ENCODE measurements at places on chromosomes 6 and 20.
A peak's percentile ranks its signal among the peaks of the same experiment; 100 is the strongest.

DNA sequence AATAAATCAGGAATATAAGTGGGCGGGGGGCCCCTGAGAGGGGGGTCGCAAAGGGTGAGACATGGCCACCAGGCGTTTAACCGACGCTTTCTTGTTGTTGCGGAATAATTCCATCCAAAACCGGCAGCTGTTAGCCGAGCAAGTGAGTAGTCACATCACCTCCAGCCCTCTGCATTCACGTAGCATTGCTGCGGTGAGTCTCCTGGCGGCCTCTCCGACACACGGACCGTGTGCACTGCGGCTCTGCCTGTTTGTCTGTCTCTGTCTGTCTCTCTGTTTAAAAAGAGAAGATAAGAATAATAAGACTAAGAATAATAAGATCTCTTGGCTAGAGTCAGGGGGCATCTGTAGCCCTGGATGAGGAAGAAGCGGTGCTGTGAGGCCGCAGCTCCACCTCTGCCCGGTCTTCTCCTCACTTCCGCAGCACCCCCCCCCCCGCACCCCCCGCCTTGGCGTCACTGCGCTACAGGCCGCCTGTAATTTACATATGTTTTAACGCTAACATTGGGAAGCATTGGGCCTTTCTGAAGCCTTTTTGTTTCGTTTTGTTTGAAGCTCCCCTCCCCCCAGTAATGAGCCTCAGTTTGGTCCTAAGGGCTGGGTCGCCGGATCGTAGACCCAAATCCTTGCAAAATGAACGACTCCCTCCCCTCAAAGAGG lies 993 bp downstream of the STX16 start:
- peak; percentile 49 for DNase-seq

DNA sequence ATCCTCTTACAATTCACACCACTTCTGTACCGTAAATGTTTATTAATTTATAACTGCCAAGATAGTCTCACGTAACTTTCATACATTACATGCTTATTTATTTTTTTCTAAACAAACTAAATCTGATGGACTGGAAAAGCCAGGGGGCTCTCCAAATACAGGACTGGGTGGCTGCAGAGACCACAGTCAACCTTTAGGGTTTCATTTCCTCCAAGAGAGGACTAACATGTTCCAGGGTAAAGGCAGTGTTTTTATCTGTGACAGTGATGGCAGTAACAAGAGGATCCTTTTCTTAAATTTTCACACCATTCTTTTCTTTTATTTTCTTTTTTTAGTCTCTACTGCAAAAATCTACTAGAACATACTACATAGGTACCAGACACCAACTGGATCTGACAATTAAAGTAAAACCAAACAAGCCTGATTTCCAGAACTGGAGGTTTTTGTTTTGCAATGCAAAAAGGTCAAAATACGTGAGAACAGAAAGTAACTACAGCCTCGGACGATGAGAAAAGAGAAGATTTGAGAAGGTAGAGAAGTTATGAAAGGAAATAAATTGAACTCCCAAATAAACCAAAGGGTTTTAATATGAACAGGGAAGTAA lies 1.2 kb downstream of the LMBRD1 start:
- no peak for DNase-seq

- DNase-seq: no peak
These were observed 66.5 kb downstream of the DLGAP4 start for GRCh38 chr20:36372666-36373065.

DNA sequence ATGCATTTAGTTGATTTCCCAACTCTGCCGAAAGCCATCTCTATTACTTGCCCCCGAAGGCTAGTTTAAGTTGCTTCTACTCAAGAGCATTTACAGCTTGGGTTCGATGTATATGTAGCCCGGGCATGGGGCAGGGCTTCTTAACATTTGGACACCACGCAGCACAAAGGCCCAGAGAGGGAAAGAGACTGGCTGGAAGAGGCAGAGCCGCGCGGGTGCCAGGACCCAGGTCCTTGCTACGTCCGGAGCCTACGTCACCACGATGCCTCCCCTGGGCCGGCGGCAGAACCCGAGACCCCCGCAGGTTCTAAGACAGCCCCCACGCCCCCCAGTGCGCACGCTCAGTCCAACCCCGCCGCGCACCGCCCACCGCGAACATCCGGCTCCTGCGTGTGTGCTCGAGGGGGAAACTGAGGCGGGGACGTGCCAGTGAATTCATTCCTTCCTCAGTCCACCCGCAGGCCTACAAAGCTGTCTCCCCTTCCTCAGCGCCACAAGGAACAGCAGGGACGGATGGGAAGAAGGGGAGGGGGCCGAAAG lies 367 bp upstream of the PCIF1 start:
- DNase-seq: no peak

DNA sequence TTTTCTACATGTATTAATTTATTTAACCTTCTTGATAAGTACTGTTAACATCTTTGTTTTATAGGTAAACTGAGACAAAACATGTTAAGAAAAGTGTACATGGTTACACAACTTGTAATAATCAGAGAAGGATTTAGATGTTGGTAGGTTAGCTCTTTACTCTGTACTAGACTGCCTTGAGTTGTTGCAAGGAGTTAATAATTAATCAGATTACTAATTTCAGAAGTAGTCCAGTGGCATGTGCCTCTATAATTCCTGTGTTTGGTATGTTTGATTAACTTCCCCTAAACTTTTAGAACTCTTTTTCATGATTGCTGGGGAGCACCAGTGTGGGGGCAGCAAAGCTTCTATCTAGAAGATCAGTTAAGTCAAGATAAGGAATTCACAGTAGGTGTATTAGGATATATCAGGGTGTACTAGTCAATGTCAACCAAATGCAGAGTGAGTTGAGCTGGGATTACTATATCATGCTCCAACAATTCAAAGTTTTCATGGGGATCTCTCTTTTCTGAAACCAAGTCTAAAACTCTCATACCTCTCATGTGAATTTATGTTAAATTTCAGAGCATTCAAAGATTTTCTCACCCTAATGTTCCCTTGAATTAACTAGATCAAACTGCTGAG lies 129.7 kb upstream of the AHI1 start:
- no peak for DNase-seq

- no peak for DNase-seq
These were observed 150.4 kb upstream of the BMP5 start for GRCh38 chr6:56025795-56026194.

DNA sequence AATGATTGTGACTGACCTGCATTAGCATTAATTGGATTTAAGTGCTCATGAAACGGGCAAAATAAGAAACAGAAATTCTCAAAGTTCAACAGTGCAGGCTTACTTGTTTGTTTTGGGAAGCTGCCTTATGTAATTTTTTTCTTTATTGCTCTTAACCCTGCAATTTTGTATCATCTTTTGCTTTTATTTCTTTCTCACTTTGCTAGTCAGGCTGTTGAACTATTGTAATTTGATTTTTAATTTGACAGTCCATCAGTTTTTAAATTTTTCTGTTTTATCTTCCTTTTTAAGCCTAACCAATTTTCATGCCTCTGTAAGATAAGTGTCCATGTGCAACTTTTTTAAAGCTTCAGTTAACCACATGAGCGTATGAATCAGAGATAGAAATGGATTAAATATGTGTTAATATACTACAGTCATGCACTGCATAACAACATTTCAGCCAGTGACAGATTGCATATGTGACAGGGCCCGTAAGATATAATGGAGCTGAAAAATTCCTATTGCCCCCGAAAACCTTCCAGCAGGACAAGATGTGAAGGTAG lies 44.6 kb downstream of the PEX7 start:
- DNase-seq: no peak

GRCh38 chr6:155380666-155381332 lies 66.5 kb upstream of the TFB1M start:
- no peak for DNase-seq

GRCh38 chr6:108874470-108875160 lies 26.4 kb downstream of the ARMC2 start:
- DNase-seq: peak; percentile 37
